ENCODE measurements at places on chromosomes 16 and 17.

GRCh38 chr17:57419940-57420550 is 163.7 kb downstream of the MSI2 start:
- no peak for DNase-seq

GRCh38 chr17:78429618-78429995 is 51.2 kb downstream of the PGS1 start:
- DNase-seq: no peak

- no peak for DNase-seq
Observed at GRCh38 chr17:35241520-35241919, 1.4 kb upstream of the SLFN5 start.

DNA sequence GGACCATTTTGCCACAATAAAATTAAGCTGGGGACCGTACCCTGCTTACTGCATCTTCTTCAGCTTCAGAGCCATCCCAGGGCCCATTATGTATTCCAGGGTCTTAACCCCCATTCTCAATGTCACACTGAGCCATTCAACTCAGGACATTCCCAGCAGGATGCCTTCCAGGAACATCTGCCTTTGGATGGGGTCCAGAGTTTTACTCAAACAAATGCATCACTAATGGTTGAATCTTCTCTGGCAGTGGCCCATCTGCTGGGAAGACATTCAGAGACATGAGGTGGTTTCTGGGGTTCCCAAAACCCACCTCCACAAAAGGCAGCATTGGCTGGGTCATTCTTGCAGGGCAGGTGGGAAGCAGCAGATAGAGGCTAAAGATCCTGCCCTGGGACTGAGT is 3.4 kb upstream of the SEC14L5 start:
- no peak for DNase-seq
